ENCODE measurements at places on chromosomes 13 and 19. TPM values are rescaled to one million over a fixed set of nuclear protein-coding genes. Genes with fewer than 3 reads are reported as not detected.

The TGFB1 gene
- total RNA-seq: 73.4 TPM

DNA sequence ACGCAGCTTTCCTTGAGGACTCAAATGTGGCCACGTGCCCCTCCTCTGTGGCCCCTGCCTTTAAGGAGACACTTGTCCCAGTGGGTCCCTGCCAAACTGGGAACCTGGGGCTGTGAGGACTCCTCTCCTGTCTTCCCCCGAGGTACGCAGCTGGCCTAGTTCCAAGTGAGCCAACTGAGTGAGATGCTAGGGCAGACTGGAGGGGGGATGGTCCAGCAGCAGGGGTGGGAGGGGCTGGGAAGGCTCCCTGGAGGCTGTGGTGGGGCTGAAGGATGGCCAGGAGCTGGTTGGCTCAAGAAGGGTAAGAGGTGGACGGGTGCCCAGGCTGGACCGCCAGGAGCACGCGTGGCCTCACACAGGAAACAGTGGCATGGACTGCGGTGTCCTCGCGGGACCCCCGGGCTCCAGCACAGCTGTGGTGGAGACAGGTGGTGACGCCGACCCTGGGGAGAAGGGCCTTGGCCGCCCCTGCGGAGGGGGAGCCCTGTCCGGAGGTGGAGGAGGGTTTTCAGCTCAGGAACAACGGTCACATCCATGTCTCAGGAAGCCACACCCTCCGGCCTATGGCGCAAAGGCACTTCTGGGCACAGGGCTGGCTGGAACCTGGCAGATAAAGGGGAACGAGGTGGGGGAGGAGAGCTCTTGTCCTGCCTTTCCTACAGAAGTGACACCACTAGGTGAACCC lies 45.8 kb downstream of the MLLT1 start:
- DNase-seq: no peak

DNA sequence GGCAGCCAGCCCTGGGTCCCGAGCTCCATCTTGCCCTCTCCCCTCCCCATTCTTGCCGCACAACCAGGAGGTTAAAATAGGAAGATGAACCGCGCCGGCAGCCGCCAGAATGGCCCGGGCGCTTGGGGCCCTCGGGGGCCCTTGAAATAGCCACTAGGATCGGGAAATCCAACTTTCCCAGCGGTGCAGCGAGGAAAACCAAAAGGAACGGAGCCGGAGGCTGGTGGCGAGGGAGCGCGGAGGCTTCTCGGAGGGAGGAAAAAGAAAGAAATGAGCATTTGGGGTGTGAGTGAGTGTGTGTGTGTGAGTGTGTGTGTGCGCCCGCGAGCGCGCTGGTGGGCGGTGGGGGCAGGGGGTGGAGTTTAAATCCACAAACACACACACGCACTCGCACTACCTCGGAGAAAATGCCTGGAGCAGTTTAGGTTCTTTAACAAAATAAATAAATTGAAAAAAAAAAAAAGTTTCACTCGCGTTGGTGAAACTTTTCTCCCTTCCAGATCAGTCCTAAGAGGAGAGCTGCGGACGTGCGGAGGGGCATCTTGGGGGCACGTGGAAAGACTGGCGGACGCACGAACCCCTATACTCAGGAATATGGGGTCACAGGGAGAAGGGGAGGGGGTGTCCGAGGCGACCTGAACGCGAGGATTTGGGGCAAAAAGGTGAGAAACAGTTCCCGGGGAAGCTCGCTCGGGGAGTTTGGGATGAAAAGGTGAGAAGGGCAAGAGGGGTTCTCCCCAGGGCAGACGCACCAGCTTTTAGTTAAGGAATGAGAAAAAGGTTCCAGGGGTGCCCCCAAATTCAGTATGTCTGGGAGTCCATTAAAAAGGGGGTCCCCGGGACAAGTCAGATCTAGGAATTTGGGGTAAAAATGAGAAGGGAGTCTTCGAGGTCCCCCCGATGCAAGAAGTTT lies 1.3 kb downstream of the RFX2 start:
- DNase-seq: peak; percentile 55

The SBK3 gene
- total RNA-seq: not detected

The PSG5 gene
- not detected for total RNA-seq

DNA sequence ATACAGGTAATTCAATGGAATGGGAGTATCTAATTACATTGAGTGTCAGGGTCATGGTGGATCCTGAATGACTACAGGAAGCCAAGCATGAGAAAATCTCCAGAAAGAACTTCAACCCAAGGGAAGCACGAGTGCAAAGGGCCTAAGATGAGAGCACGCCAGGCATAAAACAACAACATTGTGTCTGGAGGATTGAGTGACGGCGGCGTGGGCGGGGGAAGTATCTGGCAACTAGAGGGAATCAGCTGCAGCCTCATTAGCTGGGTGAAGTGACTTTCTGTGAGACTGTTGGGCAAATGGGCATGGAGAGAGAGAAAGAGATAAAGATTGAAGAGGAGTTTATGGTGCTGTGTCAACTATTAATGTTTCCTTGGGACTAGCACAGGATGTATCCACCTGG lies 194.3 kb downstream of the GPC6 start:
- DNase-seq: no peak

Measured in activated naive CD4-positive, alpha-beta T cell treated with anti-CD3 and anti-CD28 coated beads, Interleukin-2, amount 50 U/mL, for 72 hours (primary cell).